GM06990 (cell line): ENCODE measurements at places on chromosomes 3 and 15.

DNA sequence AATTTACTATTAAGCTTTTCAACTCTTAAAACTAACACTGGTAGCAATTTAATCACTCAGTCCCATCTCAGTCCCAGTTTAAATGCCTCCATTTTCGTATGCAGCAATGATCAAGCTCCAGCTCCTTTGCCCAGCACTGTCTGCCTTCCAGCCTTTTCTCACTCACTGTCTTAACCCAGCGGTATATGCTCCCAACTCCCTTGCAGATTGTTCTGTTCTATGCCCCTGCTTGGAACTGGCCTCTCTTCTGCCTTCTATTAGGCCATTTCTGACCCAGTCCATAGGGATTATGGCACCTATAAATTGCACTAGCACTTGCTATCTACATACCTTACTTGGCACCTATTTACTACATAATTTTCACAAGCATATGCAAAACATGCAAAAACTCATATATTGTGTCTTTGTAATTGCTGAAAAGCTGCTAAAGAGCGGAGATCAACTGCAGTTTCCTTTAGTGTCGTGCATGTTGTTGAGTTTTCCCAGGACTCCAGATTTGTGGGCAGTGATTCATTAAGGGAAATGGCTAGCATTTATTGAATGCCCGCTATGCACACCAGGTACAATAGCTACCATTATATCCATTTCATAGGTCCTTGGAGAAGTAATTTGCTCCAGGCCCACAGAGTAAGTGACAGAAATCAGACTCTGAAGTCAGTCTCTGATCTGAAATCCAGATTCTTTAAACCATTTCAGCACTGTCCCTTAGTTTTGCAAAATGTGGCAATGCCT lies 24.4 kb downstream of the CRBN start:
- no peak for DNase-seq

GRCh38 chr15:74303741-74304309 lies 63.6 kb downstream of the CYP11A1 start:
- no peak for DNase-seq

DNA sequence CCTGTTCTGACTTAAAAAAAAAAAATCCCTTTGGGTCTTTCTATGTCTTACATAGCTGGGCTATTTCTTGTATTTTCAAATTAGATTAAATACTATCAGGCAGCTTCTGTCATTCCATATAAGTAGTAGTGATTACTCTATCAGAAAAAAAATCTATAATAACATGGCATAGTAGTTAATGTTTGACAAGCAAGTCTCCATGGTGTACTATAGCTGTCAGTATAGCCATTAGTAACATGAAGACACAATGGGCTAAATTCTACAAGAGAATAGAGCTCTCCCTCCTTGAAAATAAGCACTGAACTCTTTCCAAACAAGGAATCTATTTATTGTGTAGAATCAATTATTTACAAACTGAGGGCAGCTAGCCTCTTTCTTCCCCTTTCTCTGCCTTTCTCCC lies 19.4 kb upstream of the VEPH1 start:
- DNase-seq, result no peak

DNA sequence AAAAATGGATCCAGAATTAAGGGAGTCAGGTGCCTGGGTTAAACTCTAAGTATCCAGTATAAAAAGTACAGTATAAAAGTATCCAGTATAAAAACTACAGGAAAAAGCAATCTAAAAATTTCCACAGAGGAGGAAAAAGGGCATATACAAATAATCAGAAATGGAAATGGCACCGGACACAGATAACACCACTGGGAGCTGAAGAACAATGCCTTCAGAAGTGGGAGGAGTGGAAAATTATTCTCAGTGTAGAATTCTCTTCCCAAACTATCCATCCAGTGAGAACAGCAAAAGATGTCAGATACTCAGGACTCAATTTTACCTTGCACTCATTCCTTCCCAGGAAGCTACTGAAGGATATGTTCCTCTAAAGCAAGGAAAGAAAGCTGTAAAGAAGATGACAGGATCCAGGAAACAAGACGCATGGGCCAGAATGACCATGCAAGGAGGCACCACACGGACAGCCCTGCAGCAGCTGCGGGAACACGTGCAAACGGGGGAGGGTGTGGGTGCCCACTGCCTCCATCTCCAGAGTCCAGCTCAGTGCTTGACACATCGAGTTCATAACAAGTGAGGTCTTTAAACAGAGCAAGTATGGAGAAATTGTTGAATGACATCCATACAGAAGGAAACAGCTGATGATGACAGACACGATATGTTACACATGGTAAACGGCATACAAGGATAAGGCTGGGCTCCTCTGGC lies 68.5 kb downstream of the CHSY1 start:
- DNase-seq, result no peak

GRCh38 chr3:26102376-26102775 lies 312.5 kb downstream of the OXSM start:
- DNase-seq, result no peak

DNA sequence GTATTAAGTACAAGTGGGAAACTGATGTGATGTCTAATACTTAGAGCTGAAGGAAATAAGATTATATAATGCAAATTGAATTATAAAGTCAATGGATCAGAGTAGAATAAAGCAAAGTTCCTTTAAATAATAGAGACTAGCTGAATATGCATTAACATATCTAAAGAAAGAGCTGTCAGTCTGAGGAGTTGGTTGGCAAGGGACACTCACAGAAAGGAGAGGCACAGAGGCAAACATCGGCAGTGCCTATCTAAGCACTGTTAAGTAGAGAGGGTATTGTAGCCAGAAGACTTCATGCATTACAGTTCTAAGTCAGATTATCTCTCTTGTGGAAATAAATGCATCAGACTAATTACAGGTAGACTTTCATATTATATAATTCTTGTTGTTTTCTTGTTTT lies 16.6 kb downstream of the NRG4 start:
- no peak for DNase-seq

- DNase-seq, result no peak
These were observed 51.8 kb downstream of the MITF start for GRCh38 chr3:69791106-69791505.

- no peak for DNase-seq
These were observed 478.0 kb upstream of the ARRDC4 start for GRCh38 chr15:97482521-97482920.

- DNase-seq, result no peak
These were observed 105.8 kb upstream of the UNC13C start for GRCh38 chr15:53872410-53872809.

DNA sequence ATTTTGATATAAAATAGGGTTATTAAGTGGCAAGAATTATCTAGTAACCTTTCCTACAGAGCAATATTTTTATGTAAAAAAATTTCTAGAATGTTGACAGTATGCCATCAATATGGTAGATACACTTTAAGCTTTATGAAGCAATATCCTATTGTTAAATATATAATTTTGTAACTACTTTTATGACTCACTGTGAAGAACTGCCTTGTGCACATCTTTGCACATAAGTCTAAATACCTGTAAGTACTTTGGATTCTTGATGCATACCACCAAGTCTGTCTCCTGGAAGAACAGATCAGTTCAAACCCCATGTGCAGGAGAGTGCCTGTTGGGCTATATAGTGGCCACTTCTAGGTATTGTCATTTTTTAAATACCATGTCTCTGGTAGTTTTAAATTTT lies 205.7 kb upstream of the EIF1B start:
- DNase-seq, result no peak

DNA sequence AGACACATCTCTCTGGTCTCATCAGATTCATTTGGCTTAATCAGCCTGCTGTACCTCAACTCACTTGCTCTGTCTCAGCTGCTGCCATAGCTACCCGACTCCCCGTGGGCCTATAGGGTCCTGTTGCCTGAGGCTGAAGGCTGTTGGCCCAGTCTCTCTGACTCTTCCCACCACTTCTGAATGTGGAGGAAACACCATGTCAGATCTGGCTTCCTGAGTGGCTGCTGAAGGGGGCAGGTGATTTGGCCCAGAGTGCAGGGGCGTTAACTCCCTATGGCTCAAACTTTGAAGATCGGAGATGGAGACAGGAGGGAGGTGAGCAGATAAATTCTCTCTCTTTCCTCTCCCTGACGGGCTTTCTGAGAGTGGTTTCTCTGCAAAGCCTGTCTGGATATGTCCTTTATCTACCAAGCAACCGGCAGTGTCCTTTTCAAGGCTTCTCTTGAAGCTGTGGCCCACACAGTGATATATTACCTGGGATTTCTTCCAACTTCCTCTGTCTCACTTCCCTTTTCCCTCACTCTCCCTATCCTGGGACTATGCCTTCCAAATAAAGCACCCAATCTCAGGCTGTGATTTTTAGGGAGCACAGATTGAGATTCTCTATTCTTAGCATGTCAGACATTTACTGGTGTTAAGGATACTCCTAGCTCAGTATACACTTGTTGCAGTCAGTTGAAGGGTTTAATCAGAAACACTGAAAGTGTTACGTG lies 334.9 kb upstream of the TBC1D5 start:
- DNase-seq, result no peak

- DNase-seq, result no peak
These were observed 12.4 kb downstream of the PLXNA1 start for GRCh38 chr3:126995254-126995780.

GRCh38 chr3:100042166-100042981 lies 71.9 kb downstream of the FILIP1L start:
- no peak for DNase-seq

DNA sequence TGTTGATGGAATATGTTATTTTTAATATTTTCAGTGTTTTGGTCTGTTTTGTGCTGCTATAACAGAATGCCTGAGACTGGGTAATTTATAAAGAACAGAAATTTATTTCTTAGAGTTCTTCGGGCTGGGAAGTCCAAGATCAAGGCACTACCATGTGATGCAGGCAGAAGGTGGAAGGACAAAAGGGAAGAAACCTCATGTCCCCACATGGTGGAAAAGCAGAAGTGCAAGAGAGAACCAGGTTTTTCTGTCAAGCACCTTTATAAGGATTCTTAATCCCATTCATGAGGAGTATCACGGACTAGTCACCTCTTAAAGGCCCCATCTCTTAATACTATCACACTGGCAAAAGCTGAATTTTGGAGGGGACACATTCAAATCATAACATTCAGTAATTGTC lies 57.9 kb upstream of the EPHB3 start:
- DNase-seq, result no peak
